Stimulated activated CD8-positive, alpha-beta memory T cell treated with anti-CD3 and anti-CD28 coated beads, Interleukin-7, amount 100 ng/mL, for 48 hours (primary cell): ENCODE measurements at places on chromosomes 2 and 18.

- no peak for DNase-seq
Observed at GRCh38 chr2:174981331-174981730, 23.9 kb downstream of the CHN1 start.

GRCh38 chr2:78145395-78145996 lies 623.3 kb upstream of the LRRTM4 start:
- DNase-seq = no peak

- DNase-seq = no peak
Observed at GRCh38 chr2:72678024-72678423, 147.8 kb downstream of the EXOC6B start.

DNA sequence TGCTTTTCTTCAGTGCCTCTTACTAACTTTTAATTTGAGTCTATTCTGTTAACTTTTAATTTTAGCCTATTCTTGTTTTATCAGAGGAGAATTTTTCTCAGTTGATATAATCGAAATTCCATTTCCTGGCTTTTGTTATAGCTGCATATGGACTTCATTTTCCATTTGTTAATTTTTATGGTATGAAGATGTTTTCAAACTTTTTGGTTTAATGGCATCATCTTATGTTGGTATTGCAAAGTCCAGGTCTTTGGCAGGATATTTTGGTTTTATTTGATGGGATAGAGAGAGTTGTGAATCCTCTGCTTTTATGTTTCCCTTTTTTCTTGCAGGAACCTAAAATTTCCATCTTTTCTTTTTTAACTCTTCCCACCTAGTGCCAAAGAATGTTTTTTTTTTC lies 70.9 kb upstream of the RAPGEF4 start:
- DNase-seq = no peak

GRCh38 chr18:75107196-75107930 lies 101.6 kb downstream of the PTGR3 start:
- no peak for DNase-seq

- no peak for DNase-seq
Observed at GRCh38 chr2:220075835-220076234, 448.4 kb downstream of the SLC4A3 start.

GRCh38 chr2:168024459-168024858 lies 222.9 kb downstream of the STK39 start:
- DNase-seq = no peak

GRCh38 chr18:32714571-32715148 lies 58.2 kb downstream of the KLHL14 start:
- no peak for DNase-seq

DNA sequence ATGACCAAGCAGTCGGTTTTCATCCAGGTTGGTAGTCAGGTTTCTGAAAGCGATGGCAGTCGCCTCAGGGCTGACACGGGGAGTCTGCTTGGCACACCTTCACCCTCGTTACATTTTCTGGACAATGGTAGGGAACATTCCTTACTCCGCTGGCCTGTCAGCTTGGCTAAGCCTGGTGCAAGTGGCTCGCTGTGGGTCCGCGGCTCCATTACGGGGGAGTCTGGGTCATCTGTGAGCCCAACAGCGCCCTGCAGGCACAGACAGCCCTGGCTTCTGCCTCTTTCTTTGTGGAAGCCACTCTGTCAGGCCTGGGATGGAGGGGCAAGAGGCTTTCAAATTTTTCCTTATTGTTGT lies 95.6 kb downstream of the HDAC4 start:
- no peak for DNase-seq

DNA sequence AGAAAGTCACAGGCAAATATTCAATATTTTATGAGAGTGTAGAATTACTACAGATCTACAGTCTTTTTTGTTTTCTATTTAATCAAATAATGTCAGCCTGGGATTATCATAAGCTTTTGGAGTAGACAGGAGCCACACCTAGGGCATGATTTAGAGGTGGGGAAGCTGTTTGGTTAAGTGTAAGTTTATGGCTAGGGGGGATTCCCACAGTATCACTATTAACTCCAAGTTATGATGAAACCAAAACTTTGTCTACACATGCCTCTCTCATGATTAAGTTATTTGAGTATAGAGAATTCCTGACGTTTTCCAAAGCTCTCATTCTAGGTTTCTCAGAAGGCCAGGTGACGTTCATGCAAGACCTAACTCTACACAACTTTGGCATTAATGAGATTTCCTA lies 2.1 kb downstream of the SERPINB10 start:
- DNase-seq = no peak

GRCh38 chr2:57696016-57696415 lies 350.6 kb upstream of the VRK2 start:
- DNase-seq = no peak

DNA sequence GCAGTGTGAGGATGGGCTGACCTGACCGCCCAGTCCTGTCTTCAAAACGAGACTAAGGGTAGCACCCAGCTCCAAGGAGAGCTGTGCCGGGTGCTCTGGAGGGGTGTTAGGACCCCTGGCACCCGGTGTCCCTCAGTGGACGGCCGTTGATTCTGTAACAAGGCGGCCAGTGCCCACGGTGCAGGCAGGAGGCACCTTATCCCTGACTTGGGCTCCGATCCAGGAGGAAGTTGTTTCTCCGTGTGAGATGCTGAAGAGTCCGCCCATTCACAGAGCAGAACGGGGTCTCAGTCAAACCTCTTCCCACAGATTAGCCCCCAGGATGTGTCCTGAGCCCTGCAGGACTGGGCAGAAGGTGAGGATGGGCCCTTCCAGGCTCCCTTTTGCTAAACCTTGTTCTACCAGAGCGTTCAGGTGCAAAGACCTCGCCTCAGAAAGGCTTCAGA lies 123.0 kb downstream of the NFATC1 start:
- no peak for DNase-seq

GRCh38 chr2:223720367-223720766 lies 117.0 kb downstream of the AP1S3 start:
- no peak for DNase-seq

DNA sequence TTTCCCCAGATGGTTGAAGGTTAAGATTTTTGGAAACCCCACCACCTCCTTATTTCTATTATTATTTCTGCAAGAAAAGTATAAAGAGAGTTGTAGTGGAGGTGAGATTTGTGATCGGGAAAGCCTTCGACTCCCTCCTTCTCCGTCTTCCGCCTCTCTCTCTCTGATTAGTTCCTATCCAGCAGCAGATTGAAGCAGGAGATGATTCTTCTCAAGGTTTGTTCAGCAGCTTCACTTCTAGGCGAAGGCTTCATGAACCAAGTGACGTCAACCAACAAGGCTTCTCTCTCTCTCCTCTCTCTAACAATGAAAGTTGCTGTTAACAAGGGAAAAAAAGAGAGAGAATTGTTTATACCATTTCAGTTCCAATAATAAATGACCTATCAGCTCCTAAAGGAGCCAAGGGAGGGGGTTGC lies at the start of gene BAZ2B:
Gene BAZ2B (minus strand): TSS at position 263 of the 416 bp plus-strand sequence. CDS start 137,829 bp downstream, outside the sequence.
- DNase-seq = no peak

DNA sequence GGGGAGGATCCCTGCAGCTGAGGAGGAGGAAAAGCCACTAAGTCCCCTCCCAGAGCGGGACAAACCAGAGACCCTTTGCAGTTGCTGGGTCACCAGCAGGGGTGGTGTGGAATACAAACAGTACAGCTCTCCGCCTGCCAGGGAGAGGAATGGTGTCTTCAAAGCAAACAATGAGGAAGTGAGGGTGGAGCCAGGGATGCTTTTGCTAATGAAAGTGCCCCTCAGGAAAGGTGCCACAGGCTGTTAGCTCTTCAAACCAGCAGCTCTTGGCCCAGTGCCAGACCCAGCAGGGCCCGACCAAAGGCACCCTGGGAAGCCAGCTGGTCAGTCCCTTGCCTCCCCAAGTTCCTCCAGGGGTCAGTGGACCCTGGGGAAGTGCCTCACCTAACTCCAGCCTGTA lies 102.8 kb downstream of the HIBCH start:
- DNase-seq = no peak

- DNase-seq = no peak
Observed at GRCh38 chr18:980586-980985, 75.9 kb downstream of the ADCYAP1 start.

- no peak for DNase-seq
Observed at GRCh38 chr18:10860928-10861327, 288.4 kb downstream of the PIEZO2 start.

GRCh38 chr2:141341444-141341843 lies 789.4 kb downstream of the LRP1B start:
- DNase-seq = no peak

DNA sequence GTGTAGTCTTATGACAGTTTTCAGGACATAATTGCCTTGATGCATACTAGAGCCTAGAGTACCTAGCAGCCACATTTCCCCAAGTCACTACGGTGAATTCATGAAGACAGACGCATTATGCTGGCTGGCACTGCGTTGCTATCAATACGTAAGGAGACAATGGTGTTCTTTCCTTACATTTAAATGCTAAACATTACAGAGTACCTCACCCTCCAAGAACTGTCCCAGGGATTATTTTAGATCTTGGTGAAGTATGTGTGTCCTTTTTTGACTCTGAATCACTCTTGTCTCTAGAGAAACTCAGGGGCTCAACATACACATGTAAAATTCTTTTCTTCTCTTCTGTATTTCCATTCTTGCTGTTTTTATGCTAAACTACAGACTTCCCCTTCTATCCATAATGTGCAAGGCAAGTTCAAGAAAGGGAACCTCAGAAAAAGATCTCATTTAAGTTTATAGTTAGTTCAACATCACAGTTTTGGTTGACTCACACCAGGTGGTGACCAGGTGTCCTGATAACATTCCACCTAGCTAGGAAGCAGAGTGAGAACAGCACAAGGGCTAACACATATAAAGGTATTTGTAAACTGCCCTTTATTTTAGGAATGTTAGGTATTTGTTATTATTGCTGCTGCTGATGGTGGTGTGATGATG lies 212.4 kb upstream of the HNRNPA3 start:
- no peak for DNase-seq

GRCh38 chr18:50424877-50425690 lies 50.2 kb downstream of the SKA1 start:
- DNase-seq = no peak

DNA sequence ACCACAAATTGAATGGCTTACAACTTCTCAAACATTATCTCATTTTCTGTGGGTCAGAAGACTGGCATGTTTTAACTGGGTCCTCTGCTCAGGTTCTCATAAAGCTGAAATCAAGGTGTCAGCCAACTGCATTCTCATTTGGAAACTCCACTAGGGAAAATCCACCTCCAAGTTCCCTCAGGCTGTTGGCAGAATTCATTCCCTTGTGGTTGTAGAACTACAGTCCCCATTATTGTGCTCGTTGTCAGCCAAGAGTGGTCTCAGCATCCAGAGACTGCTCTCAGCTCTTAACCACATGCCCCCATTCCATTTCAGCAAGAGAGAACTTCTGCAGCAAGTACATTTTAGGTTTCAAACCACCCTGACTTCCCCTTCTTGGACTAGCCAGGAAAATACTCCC lies 12.2 kb downstream of the NOL4 start:
- no peak for DNase-seq

- no peak for DNase-seq
Observed at GRCh38 chr2:146376511-146377064, 1468.2 kb upstream of the ACVR2A start.

GRCh38 chr18:79935499-79935898 lies 16.0 kb downstream of the SLC66A2 start:
- no peak for DNase-seq

GRCh38 chr2:11558214-11558886 lies 24.5 kb downstream of the GREB1 start:
- DNase-seq = no peak

DNA sequence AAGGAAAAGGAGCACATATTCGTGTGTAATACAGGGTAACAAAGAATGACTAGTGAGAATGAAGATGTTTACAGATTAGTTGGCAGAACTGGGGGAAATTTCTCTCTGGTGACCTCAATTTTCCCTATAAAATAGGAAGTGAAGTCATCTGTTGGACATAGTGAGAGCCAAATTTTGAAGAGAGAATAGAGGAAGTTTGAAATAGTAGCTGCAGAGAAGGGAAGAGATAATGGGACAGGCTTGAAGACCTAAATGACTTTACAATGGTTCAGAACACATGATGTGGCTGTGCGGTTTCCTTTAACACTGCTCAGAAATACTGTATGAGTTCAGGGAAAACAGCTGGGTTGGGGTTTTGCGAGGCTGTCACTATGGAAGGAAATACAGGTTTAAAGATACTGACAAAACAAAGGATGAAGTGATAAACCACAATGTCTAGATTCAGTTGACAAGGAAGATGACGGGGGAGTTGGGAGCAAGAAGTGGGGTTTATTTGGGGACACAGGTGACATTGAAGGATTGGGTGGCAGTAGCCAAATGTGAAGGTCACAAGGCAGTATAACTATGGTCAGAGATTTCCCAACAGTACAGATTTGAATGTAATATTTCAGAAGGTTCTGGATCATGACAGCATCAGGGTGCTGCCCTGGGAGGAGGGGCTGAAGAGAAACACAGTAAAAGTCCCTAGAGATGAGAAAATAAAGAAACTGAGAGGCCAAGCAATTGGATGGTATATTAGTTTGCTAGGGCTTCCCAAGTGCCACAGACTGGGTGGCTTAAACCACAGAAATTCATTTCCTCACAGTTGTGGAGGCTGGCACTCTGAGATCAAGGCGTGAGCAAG lies 82.6 kb upstream of the TANK start:
- DNase-seq = peak; percentile 26

- no peak for DNase-seq
Observed at GRCh38 chr2:12950957-12951656, 234.4 kb downstream of the TRIB2 start.

GRCh38 chr2:8548619-8549150 lies 133.2 kb upstream of the ID2 start:
- DNase-seq = no peak

DNA sequence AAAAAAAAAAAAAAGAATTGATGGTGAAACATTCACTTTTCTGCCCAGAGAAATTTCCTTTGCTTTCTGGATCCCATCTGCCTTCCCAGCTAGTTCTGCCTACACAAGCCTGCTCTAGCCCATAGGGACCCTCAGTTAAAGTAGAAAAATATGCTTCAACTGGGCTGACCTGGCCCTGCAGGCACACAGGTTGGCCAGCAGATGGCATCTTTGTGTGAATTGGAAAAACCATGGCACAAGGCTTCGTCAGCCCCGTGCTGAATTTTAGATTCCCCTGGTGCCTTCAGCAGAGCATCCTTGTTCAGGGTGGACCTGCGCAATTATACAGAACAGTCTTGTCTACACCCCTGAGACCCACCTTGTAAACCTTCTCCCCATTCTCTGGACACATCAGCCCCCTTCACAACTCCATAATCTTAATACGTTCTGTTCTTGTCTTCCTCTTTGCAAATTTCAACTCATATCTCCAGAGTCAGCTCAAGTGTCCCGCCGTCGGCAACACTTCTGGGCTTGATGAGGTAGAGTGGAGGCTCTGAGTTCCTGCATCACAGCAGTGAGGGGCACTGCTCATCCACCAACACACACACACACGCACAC lies 114.5 kb downstream of the INSIG2 start:
- no peak for DNase-seq

GRCh38 chr2:38191516-38191915 lies 115.6 kb upstream of the CYP1B1 start:
- DNase-seq = no peak

DNA sequence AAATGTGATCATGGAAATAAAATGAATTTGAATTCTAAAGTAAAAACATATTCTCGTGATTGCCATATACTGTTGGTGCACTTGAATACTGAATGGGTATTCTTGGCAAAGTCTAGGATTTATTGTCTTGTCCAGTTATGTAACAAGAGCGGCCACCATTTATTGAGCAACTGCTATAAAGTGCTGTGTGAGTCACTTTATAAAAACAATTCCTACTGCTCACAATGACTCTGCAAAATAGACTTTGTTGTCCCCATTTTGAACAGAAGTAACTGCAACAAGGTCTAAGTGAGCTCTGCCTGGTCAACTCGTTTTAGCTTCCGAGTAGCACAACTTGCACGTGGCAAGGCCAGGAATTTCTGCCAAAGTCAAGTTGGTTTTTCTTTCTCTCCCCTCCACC lies 995.6 kb upstream of the FANCL start:
- DNase-seq = no peak

GRCh38 chr18:75220551-75221355 lies 10.2 kb downstream of the TSHZ1 start:
- DNase-seq = no peak
